ENCODE measurements at places on chromosomes 7 and 10.

- peak; percentile 60 for DNase-seq
These were observed 732.8 kb downstream of the ZWINT start for GRCh38 chr10:55628260-55628701.

DNA sequence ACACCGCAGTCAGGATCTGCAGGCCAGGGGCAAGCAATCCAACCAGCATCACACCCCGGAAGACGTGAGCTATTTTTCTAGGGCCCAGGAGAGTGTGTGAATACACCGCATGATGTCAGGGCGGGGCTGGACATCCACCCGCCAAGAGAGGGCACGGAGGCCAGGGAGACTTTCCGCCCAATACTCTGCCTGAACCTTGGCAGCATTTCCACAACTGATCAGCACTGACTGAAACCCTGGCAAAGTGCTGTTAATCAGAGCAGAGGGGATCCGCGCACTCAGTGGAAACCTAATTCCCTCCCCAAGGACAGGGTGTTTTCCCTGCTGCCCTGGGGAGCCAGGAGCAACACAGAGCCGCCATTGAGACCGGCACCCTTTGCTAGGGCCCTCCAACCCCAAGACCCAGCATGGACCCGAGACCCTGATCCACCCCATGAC lies 8.2 kb downstream of the MAD1L1 start:
- no peak for DNase-seq

DNA sequence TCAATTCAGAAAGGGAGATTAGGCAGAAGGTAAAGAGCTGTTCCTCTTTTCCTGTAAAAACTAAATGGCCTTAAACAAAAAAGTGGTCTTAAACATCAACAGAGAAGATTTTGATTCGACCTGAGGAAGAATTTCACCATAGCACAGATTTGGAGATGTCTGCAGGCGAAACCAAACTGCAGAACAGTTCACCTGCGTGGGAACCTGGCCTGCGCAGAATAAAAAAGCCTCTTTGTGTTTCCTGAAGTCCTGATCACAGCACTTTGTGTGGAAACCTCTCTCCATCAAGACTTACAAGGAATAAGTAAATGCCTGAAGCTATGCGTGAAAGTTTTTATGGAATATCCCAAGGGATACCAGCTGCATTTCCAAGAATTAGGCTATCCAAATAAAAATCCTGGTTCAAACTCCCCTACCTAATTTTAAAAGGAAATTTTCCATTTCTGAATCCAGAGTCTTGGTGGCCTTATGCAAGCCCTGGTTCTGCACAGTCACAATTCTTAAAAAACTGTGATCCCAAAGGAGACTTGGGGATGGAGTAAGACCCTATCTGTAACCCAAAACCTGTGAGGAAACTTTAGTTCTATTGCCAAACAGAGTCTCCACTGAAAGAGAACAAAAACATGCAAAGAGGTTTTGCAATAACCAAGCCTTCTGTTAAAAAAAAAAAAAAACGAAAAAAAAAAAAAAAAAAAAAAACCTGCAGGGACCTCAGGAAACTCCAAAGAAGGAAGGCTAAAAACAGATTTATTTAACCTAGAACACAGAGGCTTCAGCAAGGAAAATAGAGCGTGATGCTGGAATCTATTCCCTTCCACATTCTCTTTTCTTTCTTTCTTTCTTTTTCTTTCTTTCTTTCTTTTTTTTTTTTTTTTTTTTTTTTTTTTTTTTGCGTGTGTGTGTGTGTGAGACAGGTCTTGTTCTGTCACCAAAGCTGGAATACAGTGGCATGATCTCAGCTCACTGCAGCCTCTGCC lies 10.4 kb downstream of the CALML3 start:
- no peak for DNase-seq

DNA sequence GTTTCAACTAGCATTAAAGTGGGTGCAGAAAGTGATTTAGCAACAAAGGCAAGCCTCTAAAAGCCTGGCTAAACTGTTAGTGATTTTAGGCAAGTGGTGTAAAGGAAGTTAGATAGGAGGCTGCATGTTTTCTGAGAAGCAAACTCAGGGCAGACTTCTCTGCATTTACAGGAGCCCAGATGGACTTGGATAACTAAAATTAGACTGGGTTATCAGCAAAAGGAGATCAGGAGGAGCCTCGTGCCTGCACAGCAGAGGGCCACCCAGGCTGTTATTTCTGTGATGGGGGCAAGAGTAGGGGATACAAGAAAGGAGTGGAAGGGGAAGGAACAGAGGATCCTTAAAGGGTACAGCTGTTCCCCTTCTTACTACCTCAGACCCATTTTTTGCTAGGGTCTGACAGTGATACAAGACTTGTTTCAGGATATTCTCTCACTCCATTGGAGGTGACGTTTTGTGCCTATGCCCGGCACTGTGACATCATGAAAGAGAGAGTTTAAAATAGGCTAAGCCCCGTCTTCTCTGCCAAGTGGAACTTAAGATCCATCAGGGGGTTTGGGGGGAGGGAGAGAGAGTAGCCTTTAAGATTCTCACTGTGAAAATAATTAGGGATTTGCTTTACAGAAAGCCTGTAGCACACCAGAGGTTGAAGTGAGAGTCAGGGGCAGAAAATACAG lies 49.6 kb upstream of the PDCD4 start:
- DNase-seq = no peak

GRCh38 chr7:84950836-84951235 lies 236.0 kb downstream of the SEMA3D start:
- DNase-seq = no peak

GRCh38 chr10:131726076-131726880 lies 174.5 kb upstream of the PPP2R2D start:
- DNase-seq = no peak
